Stimulated activated CD4-positive, alpha-beta T cell treated with anti-CD3 and anti-CD28 coated beads, Interleukin-12 subunit alpha, Interleukin-12 subunit beta, amount 100 ng/mL, for 4 hours (primary cell): ENCODE measurements at places on chromosomes 7 and 10.

DNA sequence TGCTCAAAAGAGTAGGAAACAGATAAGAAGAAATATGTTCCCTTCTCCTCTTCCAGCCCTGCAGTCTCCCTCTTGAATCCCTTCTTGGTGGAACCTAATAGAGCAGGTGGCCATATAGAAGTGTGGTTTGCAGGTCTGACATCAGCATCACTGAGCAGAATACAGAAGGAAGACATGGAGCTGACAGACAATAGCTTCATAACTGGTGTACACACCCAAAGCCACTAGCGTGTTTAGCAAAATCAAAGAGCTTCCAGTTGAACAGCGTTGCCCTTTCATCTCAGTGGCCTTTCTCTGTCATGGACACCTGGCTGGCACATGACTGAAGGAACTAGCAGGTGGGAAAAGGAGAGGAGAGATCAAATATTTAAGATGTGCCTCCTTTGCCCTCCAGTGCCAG lies 245.5 kb downstream of the BAMBI start:
- no peak for DNase-seq

DNA sequence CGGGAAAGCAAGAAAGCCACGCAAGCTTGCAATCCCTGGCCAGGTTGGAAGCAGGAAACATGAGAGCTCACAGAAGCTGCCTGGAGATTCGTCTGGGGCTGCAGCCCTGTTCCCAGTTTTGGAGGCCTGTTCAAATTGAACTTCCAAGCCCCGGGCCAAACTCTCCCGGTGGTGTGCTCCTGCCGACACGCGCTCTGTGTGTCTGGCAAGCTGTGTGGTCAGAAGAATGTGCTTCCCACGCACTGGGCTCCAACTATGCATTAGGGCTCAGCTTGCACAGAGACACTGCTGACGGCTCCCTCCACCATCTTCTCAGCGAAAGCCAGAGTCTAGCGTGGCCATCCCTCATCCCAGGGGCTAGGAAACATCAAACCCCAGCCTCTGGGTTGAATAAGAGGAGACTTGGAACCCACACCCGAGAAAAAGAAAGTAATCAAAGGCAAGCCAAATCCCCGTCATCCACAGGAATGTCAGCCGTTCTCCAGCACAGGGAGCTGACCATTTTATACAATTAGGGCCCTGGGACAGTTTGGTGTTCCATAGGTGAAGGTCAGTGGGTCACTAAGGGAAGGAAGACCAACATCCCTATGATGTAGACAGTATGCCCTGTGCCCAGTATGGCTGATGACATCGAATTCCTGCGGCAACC lies 107.2 kb downstream of the FGFR2 start:
- no peak for DNase-seq

DNA sequence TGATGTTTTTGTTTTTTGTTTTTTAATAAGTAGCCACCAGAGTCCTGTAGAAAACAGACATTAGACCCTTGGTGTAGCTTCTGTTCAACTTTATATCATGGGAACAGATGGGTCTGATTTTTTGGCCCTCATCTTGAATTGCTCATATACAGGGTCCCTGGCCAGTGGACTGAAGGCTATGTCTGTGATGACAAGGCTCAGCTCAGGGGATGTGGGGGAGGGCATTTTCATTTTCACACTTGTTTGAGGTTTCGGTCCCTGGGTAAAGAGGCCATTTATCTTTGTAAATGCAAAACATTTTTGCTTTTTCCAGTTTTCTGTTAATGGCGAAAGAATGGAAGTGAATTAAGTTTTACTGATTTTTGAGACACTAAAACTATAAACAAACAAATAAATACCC lies 257.6 kb upstream of the PHYHIPL start:
- no peak for DNase-seq

DNA sequence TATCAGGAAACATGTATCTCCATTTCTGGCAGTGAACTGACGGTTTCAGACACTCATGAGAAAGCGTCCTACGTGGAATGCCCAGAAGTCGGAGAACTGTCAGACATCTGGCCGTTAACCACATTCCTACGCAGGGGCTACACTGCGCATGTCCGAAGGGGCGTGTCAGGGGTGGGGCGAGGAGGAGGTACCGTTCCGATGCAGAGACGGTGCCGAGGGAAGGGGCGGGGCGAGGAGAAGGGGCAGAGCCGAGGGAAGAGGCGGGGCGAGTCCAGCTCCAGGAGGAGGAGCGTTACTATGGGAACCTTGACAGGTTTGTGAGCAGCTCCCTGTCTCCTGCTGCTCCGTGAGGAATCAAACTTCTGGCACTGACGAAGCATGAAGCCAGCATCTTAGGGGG lies 366.9 kb upstream of the NUPR2 start:
- DNase-seq, result no peak

DNA sequence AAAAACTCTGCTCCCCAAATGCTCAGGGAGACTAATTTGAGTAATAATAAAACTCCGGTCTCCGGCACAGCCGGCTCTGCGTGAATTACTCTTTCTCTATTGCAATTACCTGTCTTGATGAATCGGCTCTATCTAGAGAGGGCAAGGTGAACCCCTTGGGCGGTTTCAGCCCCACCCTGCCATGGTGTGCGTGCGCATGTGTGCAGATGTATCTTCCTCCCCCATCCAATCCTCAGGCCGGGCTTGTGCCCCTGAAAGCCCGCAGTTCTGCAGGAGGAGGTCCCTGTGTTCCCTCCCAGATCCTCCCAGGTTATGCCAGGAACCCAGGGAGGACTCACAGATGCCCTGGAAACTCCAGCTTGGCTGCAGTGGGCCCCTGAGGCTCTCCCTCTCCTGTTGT lies 48.3 kb upstream of the MYL10 start:
- DNase-seq, result no peak

- DNase-seq, result no peak
Measured at GRCh38 chr7:102273749-102274712, 12.6 kb upstream of the SH2B2 start.

DNA sequence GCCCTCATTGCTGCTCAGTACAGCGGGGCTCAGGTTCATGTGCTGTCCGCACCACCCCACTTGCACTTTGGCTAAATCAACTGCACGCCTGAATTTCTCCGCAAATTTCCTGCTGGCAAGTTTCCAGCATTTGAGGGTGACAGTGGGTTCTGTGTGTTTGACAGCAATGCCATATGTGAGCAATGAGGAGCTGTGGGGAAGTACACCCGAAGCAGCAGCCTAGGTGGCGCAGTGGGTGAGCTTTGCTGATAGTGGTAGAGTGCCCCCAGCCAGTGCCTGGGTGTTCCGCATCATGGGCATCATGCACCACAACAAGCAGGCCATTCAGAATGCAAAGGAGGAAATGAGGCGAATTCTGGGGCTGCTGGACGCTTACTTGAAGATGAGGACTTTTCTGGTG lies 103.9 kb upstream of the POT1 start:
- no peak for DNase-seq

GRCh38 chr7:72493850-72494661 lies 81.9 kb upstream of the CALN1 start:
- peak; percentile 55 for DNase-seq

GRCh38 chr10:31694126-31694685 lies 234.4 kb downstream of the ARHGAP12 start:
- no peak for DNase-seq

GRCh38 chr10:130553826-130554225 lies 417.6 kb downstream of the GLRX3 start:
- DNase-seq, result no peak

DNA sequence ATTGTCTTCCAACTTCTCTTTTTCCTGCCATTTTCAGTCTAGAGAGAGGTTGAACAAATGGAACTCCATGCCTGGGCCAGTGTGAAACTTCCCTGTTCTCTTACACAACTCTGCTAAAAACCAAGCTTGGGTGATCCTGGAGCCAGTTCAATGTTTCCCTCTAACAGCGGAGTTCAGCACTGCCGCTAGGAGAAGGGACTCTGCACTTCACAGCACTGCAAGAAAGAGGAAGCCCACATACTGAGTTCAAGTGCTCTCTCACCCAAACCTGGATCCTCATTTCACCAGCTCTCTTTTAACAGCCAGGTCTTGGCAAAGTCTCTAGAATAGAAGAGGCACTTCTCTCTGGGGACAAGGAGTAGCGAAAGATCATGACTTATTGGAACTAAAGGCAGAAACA lies 18.8 kb downstream of the FOXI2 start:
- DNase-seq, result no peak

GRCh38 chr10:30784524-30784896 lies 155.0 kb upstream of the LYZL2 start:
- DNase-seq, result no peak

- no peak for DNase-seq
Measured at GRCh38 chr7:158783595-158783994, 45.7 kb downstream of the ESYT2 start.

GRCh38 chr10:69696073-69696731 lies 66.2 kb downstream of the FAM241B start:
- DNase-seq, result no peak

GRCh38 chr7:129225206-129225930 lies 538 bp downstream of the AHCYL2 start:
- DNase-seq, result peak; percentile 52

- DNase-seq, result no peak
Measured at GRCh38 chr10:6114805-6115341, 26.0 kb downstream of the RBM17 start.

DNA sequence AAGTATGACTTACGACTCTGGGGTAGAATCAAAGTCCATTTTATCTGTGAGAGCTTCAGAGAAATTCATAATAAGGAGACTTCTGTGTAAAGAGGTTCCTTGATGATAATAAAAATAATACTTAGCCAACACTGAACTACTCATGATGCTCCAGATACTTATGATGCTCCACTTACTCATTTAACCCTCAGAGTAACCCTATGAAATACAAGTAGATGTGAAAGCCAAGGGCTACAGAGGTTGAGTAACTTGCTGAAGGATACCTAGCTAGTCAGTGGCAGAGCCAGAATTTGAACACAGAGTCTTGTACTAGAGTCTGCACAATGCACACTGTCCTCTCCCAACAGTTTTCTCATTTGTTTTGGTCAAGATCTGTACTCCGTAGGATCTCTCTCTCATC lies 89.5 kb downstream of the HECW1 start:
- DNase-seq, result no peak

DNA sequence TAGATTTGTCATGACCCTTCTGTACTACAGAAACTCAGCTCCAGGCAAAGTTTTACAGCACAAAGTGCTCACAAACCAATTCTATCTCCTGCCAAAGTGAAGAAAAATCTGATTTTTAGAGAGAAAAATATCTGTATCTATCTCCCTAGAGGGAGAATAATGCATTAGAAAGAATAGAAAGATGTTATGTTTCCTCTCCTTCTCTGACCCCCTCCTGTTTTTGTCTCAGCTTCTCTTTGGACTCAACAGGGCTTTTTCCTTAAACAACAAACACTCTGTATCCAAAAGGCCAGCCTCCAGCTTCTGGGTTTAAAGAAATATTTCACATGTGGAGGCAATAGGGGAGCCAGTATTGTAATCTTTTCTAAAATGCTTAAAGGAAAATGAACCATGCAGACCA lies 627.4 kb downstream of the REEP3 start:
- DNase-seq, result no peak

DNA sequence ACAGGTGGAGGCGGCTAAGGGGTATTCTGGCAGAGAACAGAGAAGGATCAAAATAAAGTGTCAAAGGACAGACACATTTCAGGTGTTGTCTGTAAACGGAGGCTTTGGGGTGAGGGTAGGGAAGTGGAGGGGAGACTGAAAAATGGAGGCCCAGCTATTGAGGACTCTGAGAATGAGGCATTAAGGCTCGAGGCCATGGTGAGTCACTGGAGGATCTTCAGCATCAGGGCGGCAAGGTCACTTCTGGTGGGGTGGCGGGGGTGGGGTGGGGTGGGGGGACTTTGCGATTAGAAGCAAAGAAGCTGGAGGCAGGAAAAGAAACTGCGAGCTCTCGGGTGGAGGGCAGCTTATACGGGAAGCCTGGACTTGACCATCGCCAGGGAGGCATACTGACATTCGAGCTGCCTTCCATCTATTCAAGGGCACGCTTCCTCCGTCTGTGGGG lies 58.4 kb upstream of the PCGF5 start:
- DNase-seq, result no peak

- no peak for DNase-seq
Measured at GRCh38 chr7:88127637-88128290, 92.1 kb downstream of the SRI start.

DNA sequence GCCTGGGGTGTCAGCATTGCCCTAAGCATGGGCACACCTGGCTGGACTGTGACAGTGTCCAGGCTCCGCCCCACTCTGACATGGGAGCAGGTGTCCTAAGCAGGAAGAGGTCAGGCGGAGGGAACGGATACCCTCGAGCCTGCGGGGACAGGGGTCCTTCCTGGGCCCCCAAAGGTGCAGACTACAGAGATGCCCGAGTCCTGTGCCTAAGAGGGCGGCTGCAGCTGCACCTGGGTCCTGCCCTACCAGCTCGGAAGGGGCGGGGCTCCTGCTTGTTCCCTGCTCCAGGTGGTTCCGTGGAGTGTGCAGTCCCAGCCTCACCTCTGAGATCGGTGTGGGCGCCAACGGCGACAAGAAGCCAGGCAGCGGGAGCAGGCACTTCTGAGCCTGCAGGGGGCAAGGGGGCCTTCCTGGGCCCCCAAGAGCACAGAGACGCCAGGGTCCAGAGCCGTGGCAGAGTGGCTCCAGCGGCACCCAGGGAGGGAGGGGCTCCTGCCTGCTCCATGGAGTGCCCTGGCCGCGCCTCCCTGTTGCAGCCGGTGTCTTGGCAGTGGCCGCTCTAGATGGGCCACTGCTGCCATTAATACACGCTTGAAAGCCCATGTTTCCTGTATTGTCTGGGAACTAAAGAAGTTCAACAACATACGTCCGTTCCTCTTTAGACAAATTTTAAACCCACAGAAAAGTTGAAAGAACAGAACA lies 64.5 kb upstream of the CACNA2D1 start:
- no peak for DNase-seq

DNA sequence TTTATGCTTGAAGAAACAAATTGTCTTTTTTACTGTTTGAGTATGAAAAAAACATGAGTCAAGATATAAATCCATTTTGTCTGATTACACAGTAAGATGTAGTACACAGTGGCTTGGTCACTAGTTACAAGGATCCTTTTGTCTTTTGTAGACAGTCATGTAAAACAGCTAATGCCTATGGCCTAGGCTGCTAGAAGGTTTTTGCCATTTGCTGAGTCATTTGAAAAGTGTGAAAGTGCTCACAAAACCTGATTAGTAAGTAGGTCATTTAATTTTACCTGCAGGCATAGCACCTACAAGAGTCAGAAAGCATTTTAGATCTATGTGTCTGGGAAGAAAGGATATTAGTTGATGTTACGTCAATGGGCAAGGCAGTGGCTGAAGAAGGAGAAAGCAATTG lies 819.4 kb downstream of the MAGI2 start:
- DNase-seq, result no peak
